ENCODE measurements at places on chromosomes 2 and 18.

DNA sequence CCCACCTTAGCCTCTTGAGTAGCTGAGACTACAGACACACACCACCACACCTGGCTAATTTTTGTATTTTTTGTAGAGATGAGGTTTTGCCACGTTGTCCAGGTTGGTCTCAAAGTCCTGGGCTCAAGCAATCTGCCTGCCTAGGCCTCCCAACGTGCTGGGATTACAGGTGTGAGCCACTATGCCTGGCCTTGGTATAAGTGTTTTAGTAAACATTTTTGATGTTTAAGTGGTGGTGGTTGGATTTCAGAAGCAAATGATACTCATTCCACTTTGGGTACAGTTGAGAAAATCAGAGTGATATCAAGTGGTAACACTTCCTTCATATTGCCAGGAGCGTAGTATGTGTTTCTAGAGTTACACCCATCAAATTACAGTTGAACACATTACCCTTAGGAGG lies 25.4 kb downstream of the ACADL start:
- no peak for DNase-seq

DNA sequence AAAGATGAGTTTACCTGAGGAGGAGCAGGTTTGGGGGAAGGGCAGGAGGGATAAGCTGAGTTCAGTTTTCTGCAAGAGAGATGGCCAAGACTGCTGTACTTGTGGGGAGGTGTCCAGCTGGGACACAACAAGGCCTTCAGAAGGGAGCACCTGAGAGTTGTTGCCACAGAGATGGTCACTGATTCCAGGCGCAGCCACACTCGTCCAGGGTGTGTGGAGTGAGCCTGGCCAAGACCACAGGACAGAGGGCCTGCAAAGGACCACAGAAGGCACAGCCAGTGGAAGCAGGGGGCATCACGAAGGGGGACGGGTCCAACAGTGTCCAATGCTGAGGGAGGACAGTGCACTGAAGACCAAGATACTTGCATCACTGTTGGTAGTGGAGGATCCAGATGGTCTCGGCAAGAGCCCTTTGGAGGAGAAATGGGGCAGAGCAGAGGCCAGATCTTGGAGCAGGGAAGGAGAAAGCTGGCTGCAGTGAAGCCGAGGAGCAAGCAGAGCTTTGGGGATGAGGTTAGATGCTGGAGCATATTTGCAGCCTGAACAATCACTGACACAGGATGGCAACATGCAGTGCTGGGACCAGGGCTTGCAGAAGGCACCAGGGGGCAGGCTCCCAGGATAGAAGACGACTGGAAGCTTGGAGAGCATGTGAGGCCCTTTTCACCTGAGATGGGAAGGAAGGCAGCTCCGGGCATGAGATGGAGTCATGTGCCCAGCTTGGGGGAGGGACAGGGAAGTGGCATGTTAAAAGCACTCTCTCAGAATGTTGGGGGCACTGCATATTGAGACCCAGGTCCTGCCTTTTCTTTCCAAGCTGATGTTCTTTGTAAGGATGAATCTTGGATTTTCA lies 214.0 kb downstream of the CYP26B1 start:
- DNase-seq, result no peak

- DNase-seq, result no peak
Measured at GRCh38 chr18:2914185-2914880, 67.5 kb downstream of the EMILIN2 start.

- no peak for DNase-seq
Measured at GRCh38 chr2:55045780-55046179, 4.5 kb downstream of the RTN4 start.

- DNase-seq, result no peak
Measured at GRCh38 chr2:197149546-197149945, 161.0 kb downstream of the ANKRD44 start.

DNA sequence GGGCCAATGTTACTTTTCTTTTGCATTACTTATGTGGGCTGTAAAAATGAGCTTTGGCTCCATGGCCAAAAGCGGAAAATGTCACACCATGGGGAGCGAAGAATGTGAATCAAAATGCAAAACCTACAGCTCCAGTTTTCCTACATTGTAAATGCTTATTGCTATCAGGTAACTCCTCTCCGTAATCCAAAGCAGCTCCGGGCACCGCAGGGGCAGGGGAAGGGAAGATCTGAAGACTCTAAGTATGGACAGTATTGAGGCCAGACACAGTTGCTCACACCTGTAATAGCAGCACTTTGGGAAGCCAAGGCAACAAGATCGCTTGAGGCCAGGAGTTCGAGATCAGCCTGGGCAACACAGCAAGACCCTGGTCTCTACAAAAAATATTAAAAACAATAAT lies 7.1 kb upstream of the AGFG1 start:
- no peak for DNase-seq

DNA sequence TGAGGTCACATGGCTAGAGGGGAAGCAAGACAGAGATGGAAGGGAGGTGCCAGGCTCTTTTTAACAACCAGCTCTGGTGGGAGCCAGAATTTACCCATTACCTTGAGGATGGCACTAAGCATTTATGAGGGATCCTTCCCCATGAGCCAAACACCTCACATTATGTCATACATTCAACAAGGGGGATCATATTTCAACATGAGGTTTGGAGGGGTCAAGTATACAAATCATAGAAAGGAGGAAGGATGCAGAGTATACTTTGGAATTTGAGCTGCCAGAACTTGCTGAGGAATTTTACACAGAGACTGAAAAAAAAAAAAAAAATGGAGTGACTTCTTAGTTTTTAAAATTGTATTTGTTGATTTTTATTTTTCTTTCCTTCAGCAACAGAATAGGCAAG lies 891.4 kb downstream of the CCDC85A start:
- no peak for DNase-seq

GRCh38 chr2:67825476-67825875 lies 237.3 kb downstream of the C1D start:
- no peak for DNase-seq

GRCh38 chr2:96404446-96405373 lies 69.1 kb downstream of the NCAPH start:
- DNase-seq, result no peak

GRCh38 chr2:31112544-31112943 lies 25.7 kb downstream of the GALNT14 start:
- DNase-seq, result no peak

DNA sequence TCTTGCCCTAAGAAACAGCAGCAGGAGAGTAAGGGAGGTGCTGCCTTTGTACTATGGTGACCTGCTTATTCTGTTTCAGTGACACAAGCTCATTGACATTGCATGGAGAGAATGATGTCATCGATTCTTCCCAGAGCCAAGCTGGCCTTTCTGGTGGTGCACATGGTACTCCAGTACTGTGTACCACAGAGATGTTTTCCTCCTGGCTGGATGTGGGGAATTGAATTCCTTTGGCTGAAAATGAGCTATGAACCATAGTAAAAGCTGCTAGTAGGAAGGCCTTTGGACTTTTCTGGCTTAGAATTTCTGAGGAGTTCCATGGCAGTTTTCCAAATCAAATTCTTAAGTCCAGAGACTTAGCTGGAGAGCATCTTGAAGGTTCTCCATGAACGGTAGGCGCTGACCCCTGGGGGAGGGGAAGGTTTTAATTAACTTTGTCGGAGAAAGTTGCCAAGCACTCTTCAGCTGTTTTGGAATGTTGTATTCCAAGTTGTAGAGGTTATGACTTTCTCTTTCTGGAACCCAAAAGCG lies 17.1 kb upstream of the B3GNT2 start:
- DNase-seq, result no peak

DNA sequence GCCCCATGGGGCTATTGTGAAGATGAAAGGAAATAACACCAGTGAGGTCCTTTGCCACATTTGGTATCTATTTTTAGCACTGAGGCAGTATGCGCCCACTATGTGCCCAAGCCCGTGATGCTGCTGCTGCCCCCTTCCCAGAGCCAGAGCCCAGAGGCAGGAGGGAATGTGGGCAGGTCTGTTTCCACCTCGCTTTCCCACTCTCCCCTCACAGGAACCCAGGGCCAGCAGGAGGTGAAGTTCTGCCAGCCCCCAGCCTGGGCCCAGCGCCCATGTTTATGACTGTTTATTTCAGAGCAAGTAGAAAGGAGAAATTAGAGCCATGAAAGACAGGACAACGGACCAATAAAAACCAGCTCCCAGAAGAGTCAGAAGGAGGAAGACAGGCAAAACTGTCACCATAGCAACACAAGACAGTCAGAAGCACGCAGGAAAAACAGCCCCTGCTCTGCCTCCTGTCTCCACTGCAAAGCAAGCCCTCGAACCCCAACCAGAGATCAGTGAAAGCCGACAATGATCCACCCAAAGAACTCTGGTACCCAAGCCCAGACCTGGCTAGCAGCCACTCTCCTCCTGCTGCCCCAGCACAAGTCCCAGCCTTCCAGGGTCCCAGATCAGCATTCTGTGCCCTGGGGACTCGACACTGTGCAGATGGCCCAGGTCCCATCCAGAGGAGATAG lies 1.4 kb downstream of the CYRIA start:
- DNase-seq, result no peak

- no peak for DNase-seq
Measured at GRCh38 chr2:202679980-202680379, 45.2 kb downstream of the FAM117B start.

DNA sequence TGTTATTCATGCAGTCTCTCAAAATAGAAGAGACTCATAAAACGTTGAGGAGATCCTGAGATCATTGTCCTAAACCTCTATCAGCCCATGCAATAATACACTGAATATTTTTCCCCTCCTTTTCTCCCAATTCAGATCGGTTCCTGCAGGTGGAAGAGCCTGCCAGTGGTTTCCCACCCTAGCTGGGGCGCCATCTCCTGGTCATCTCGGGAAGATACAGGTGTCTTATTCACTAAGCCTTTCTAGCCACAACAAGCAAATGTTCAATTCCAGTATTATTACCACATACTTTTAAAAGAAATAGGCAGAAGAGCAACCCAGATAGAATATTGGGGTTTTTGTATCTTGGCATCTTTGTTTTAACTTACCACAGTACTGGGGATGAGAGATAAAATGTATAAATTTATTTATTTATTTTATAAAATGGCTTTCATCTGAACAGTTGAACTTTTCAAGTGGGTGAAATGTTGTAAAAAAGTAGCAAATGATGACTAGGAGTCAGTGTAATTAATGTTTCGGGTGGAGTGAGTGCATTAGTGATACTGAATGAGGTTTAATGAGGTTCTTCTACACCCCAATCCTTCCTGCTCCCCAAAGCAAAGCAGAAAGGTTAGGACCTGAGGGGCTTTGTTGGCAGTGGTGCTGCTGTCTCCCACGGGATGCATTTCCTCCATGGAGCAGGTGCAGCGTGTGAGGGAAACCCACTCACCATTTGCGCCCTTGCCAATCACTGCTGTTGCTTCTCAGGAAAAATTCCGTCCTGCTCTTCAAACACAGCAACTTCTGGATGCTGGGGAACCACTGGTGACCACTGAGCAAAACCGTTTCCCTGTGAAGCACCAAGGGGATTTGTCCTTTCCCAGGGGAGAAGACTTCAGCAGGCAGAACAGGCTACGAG lies 147.1 kb upstream of the FHL2 start:
- DNase-seq, result peak; percentile 52

DNA sequence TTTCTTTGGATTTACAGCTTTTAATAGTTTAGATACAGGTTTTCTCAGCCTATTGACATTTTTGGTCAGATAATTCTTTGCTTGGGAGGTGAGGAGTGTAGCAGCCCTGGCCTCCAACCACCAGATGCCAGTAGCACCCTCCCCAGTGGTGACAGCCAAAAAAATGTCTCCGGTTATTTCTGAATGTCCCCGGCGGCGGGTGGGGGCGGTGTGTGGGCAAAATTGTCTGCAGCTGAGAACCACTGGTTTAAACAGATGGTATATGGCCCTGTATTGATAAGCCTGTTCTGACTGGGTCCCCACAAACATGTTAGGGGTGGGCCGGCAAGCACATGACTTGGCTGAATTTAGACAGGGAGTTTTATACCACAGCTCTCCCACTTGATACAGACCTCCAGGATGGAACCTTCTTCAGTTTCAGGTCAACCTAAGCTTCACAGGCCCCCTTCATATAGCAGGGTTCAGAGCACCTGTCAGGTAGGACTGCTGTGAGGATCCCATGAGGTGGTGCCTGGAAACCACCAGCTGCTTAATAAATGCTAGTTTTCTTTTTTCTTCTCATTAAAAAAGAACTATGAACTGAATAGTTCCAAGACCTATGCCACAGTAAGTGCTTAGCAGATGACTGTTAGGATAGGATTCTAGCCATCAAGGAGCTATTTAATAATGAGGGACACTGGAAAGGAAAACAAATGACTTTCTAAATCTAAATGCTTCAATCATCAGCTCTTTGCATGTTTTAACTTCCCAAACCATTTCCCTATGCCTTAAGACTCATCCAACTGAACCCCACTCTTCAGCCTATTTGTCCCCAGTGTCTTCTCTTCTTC lies 18.1 kb downstream of the LPIN2 start:
- peak; percentile 39 for DNase-seq

- DNase-seq, result no peak
Measured at GRCh38 chr2:41446266-41446665, 601.6 kb upstream of the PKDCC start.

DNA sequence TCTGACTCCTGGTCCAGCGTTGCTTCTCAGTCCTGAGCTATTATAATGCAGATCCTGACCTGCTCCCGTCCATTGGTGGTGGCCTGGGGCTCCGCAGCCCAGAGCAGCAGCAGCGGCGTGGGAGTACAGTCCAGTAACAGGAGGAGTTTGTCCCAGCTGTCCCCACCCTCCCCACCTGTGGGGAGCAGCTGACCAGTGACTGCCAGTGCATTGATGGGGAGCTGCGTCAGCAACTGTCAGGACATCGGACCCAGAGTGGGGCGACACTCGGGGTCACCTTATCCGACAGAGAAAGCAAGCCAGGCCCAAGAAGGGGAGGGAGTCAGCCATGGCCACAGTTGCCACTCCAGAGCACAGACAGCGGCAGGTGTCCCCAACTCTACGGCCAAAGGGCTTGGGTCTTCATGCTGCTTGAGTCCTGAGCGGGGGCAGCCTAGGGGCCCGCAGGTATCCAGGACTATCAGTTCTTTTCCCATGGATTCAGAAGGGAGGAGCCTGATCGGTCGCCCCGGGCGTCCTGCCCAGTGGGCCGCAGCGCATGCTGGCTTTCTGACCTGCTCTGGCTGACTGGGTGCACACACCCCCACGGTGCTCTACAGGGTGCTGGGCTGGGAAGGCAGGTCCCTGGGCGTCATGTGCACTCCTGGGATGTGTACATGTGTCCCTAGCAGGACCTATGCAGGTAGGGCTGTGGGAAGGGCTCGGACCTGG lies 29.7 kb downstream of the DNMT3A start:
- DNase-seq, result no peak

DNA sequence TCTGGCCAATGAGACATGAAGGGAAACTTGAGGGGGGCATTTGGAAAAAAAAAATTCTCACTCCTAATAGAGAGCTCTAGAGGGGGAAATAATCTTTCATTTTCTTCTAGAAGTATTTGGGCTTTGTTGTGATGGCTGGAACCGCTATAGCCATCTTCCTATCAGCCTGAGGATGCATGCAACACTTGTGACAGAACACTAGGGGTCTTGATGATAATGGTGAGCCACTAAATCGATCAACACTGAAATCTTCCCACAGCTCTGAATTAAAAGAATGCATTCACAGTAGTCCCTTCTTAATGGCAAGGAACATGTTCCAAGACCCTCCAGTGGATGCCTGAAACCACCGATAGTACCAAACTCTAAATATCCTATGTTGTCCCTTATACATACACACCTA lies 325.3 kb downstream of the LNPK start:
- no peak for DNase-seq

- no peak for DNase-seq
Measured at GRCh38 chr18:49061991-49062831, 111.4 kb upstream of the SMAD7 start.

Data from effector CD8-positive, alpha-beta T cell (primary cell).